ENCODE measurements at places on chromosomes 5 and 9. TPM values are rescaled to one million over a fixed set of nuclear protein-coding genes. Genes with fewer than 3 reads are reported as not detected.
A peak's percentile ranks its signal among the peaks of the same experiment; 100 is the strongest.

DNA sequence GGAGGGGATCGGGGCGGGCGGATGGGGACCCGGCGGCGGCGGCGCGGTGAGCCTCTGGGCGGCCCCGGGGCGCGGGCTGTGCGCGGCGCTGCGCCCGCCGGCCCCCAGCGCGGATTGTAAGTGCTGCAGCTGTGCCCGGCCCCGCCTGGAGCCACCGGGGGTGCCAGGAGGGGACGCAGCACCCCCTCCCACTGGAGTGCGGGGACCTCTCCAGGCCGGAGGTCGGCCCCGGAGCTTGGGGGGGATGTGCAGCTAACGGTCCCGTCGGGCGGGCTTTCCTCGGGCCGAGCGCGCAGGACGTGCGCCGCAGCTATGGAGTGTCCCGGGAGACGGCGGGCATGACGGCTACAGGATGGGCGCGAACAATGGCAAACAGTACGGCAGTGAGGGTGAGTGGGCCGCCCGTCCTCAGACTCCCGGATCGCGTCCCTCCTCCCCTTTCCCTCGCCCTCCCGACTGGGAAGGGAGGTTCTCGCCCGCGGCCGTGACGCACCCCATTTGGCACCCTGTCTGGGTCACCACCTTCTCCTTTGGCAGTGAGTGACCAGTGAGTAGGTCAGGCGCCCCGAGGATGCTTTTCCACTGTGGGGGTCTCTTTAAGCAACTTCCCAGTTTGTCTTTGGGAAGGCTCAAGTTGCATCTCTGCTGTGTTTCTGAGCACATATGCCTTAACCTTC, 483 bp downstream of the FBXL7 start:
- no peak overlapping the region for H3K27ac ChIP-seq
- peaks cover 43% of the 10 kb centered on the region for H3K27me3 ChIP-seq
- no peak overlapping the region for H3K4me3 ChIP-seq
- no peak for DNase-seq
- no peaks in the 10 kb centered on the region for H3K36me3 ChIP-seq

- H3K36me3 ChIP-seq, result no peaks in the 10 kb centered on the region
- no peaks in the 10 kb centered on the region for H3K4me1 ChIP-seq
- no peak for DNase-seq
- peaks cover 8% of the 10 kb centered on the region for H3K27me3 ChIP-seq
- H3K4me3 ChIP-seq, result no peak overlapping the region
Measured at GRCh38 chr9:72788966-72789735, 163.7 kb downstream of the ALDH1A1 start.

- peaks cover 11% of the 10 kb centered on the region for H3K36me3 ChIP-seq
- peaks cover 12% of the 10 kb centered on the region for H3K4me1 ChIP-seq
- no peaks in the 10 kb centered on the region for H3K27me3 ChIP-seq
- no peak overlapping the region for H3K27ac ChIP-seq
- H3K4me3 ChIP-seq, result no peak overlapping the region
- no peak for DNase-seq
Measured at GRCh38 chr9:132908635-132909034, 29.9 kb downstream of the SPACA9 start.

GRCh38 chr9:114051706-114052105, 26.4 kb downstream of the AMBP start:
- no peaks in the 10 kb centered on the region for H3K4me1 ChIP-seq
- no peak overlapping the region for H3K4me3 ChIP-seq
- no peaks in the 10 kb centered on the region for H3K27me3 ChIP-seq
- no peaks in the 10 kb centered on the region for H3K36me3 ChIP-seq
- no peak overlapping the region for H3K27ac ChIP-seq
- no peak for DNase-seq

- no peak overlapping the region for H3K27ac ChIP-seq
- peaks cover 4% of the 10 kb centered on the region for H3K36me3 ChIP-seq
- H3K4me1 ChIP-seq, result peaks cover 30% of the 10 kb centered on the region
- no peaks in the 10 kb centered on the region for H3K27me3 ChIP-seq
Measured at GRCh38 chr9:16150501-16150900, 597.7 kb downstream of the CCDC171 start.

- no peaks in the 10 kb centered on the region for H3K4me1 ChIP-seq
- H3K27ac ChIP-seq, result no peak overlapping the region
- no peaks in the 10 kb centered on the region for H3K36me3 ChIP-seq
- H3K4me3 ChIP-seq, result no peak overlapping the region
Measured at GRCh38 chr5:11540112-11540511, 364.1 kb downstream of the CTNND2 start.

DNA sequence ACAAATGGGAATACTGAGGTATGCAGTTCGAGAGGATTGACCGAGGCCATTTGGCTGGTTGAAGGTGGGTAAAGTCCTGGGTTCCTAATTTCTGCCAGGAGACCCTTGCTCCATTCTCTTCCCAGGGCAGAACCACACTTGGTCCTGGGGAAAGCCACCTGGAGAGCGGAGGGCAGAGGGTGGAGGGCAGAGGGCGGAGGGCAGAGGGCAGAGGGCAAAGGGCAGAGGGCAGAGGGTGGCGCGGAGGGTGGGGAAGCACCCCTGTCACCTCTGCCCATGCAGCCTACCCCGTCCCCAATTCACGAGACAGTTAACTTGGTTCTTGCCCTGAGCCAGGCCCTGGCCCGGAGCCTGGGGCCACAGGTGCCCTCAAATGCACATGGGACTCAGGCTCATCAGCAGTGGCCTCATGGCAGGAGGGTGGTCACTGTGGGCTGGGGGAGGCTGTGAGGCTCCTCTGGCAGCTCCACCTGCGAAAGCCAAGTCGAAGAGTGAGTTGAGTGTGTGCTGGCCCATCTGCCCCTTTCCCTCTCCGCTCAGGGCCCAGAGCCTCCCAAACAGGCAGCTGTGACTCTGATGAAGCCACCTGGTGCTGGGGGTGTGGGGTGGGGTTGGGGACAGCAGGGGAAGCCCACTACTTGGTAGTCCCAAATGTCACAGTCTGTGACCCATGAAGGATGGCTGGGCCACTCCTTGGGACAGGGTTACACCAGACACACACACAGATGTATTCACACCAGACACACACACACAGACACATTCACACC, 28.0 kb upstream of the FCN1 start:
- H3K4me1 ChIP-seq, result no peaks in the 10 kb centered on the region
- no peak overlapping the region for H3K27ac ChIP-seq
- H3K4me3 ChIP-seq, result no peak overlapping the region
- no peaks in the 10 kb centered on the region for H3K36me3 ChIP-seq
- no peaks in the 10 kb centered on the region for H3K27me3 ChIP-seq
- DNase-seq, result no peak

DNA sequence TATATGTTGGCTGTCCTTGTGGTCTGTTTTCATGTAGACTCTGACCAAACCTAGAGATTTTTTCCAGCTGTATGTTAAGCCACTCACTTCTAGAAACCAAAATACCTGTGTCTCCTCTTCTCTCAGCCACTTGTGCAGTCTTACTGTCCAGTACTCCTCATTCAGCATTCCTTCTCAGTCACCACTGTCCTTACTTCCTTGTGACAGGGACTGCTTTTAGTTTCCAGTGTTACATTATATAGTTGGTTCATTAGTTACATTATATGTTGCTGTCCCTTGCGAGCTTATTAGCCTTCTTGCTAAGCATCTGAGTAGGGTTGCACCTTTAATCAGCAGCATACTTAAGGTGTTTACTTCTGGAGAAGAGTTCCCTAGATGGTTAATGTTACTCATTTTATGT, 4.3 kb downstream of the ATP6V1G1 start:
- peak overlapping the region; percentile 88 for H3K27ac ChIP-seq
- no peaks in the 10 kb centered on the region for H3K27me3 ChIP-seq
- DNase-seq, result no peak
- H3K36me3 ChIP-seq, result peaks cover 74% of the 10 kb centered on the region

GAS1 gene
- total RNA-seq, result not detected

RASGEF1C gene
- total RNA-seq, result not detected

ASPN gene
- total RNA-seq, result not detected

LCN1 gene
- not detected for total RNA-seq

PKD2L2 gene
- not detected for total RNA-seq

SLC31A2 gene
- total RNA-seq, result 3.2 TPM

TRIM36 gene
- 0.19 TPM for total RNA-seq
